ENCODE measurements at places on chromosomes 1 and 21. TPM values are rescaled to one million over a fixed set of nuclear protein-coding genes. Genes with fewer than 3 reads are reported as not detected.

- peak; percentile 80 for DNase-seq
These were observed 19.7 kb downstream of the MFAP2 start for GRCh38 chr1:16960560-16961296.

GRCh38 chr1:155070721-155071569, 7.4 kb downstream of the EFNA4 start:
- peak; percentile 75 for DNase-seq

DNA sequence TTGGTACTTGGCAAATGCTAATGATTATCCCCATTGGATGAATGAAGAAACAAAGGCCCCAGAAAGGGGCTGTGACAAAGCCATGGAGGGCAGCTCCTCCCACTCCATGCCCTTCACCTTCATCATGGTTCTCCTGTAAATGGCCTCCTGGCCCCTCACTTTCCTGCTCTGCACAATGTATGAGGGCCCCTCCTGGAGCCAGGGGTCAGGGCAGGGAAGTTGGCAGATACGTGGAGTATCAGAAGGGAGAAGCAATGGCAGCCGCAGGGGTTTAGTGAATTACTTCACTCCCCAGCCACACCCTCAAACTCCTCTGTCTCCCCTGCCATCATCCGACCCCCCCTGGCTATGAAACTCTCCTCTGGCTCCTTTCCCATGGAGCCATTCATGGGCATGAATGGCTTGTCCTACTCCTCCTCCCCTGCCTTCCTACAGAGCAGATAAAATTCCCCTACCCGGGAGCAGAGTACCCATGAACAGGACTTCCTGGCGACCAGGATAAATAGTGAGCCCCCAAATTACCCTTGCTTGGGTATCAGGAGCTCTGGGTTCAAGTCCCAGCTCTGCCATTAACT, 86.3 kb downstream of the CAMK2N1 start:
- DNase-seq, result no peak

DNA sequence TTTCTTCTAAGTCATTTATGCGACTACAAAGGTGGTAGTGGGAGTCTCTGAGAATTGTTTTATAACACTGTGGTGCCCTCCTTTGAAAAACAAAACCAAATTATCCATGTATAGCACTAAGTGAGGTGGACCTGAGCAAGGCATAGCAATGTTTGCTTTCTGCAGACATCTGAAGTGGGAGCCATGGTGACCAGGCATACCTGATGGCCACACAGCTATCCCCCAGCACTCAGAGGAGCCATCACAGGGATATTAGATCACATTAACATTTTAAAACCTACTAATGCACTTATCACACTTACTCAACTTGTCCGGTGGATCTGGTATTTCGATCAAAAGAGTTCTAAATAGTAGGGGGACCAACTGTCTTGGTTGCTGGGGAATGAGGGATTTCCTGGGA, 24.8 kb upstream of the AVPR1B start:
- DNase-seq, result no peak

DNA sequence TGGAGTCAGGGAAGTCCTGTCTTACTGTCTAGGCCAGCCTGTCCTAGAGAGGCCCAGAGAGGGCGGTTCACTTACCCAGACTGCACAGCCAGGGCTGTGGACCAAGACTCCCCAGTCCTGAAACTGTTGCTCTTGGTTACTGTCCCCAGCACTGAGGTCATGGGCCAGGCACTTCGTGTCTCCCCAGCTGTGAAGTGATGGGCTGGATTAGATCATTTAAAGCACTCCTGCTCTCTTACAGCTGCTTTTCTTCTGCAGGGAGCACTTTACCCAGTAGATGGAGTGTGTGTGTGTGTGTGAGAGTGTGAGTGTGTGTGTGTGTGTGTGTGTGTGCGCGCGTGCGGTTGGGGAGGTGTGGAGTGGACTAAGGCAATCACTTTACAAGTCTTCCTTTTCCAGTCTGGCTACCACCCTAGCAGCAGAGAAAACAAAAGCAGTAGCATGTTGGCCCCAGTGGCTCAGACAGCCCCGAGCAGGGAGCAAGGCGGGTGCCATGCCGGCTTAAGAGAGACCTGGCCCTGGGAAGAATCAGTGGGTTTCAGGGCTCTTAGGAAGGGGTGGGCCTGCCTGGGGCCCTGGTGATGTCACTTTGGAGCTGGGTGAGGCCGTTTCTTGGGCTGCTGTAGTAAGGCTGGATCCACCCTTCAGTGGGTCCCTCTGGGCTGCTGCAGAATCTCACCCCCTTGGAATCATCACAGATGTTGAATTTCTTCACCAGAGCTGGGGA, 2.4 kb downstream of the SPSB1 start:
- DNase-seq, result peak; percentile 85

DNA sequence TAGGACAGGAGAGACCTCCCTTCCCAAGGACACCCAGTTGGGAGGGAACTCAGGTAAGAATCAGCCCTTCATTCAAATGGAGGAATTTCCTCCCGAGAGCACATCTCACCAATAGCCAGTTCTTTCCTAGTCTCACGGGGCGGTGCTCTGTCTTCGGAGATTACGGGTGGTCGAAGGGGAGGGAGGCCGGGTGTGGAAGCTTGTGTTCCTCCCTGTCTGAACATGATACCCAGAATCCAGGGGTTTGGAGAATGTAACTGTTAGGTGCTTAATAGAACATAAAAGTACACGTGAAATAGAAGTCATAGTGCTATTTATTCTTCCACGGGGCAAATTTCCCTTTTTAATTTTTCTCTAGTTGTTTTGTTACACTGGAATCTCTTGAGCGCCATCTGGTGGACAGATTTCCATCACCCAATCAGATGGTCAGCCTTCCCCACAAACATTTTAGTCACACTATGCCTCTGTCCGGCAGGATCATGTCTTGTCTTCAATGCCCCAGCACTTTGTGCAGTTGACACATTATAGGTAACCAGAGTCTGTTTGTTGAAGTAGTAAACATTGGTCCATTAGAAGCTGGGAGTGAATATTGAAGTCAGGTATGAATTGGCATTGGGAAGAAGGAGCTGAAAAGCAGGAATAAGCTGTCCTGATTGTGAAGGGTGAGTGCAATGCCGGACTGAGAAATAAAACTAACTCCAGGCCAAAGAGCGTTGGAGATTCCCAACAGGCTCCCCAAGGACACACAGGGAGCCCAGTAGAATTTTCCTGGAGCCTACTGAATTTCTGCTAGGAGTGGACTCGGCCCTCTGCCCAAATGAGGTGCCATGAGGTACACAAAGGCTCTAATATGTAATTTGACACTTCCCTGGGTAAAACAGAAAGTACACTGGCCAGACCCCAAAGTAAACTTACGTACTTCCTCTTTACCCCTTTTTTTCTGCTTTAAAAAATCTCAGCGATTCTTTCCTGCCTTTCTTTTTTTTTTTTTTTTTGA, 27.6 kb upstream of the ZNF697 start:
- peak; percentile 91 for DNase-seq

DNA sequence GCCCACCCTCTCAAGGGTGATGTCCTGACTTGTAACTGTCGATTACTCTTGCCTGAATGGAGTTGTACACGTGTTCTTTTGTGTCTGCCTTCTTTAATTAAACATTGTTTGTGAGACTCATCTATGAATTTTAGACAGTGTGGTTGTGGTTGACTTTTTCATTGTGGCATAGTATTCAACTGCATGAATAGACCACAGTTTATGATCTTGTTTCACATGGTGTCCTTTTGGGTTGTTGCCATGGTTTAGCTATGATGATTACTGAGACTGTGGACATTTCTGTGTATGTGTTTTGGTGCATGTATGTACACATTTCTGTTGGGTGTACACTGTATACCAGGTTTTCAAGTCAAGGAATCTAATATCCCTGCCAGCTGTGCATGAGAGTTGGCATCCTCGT, 30.1 kb downstream of the PRMT2 start:
- DNase-seq, result no peak

Gene RHD
- total RNA-seq, result not detected

Gene LCE3E
- total RNA-seq, result not detected

- no peak for DNase-seq
These were observed 2.9 kb upstream of the LRRC8C start for GRCh38 chr1:89630048-89630447.

GRCh38 chr1:30694280-30695175, 28.9 kb downstream of the MATN1 start:
- DNase-seq, result no peak

GRCh38 chr1:233208687-233209086, 86.8 kb downstream of the PCNX2 start:
- no peak for DNase-seq

Gene ICOSLG
- total RNA-seq, result 0.64 TPM

DNA sequence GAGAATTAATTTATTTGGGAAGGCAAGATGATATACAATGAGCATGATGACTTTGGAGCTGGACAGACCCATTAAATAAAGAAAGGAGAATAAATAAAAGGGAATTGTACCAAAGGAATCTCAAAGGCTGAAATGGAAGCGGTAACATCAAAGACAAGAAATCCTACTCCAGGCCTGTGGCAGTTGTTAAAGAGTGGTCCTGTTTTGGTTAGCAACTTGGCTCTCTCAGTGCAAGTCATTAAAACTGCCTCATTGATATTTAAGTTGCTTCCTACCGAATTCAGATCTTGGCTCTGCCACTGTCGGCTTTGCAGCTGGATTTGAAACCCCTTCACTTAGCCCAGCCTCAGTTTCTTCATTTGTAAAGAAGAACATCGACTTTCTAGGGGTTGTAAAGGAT, 10.1 kb downstream of the TGFB2 start:
- DNase-seq, result no peak

DNA sequence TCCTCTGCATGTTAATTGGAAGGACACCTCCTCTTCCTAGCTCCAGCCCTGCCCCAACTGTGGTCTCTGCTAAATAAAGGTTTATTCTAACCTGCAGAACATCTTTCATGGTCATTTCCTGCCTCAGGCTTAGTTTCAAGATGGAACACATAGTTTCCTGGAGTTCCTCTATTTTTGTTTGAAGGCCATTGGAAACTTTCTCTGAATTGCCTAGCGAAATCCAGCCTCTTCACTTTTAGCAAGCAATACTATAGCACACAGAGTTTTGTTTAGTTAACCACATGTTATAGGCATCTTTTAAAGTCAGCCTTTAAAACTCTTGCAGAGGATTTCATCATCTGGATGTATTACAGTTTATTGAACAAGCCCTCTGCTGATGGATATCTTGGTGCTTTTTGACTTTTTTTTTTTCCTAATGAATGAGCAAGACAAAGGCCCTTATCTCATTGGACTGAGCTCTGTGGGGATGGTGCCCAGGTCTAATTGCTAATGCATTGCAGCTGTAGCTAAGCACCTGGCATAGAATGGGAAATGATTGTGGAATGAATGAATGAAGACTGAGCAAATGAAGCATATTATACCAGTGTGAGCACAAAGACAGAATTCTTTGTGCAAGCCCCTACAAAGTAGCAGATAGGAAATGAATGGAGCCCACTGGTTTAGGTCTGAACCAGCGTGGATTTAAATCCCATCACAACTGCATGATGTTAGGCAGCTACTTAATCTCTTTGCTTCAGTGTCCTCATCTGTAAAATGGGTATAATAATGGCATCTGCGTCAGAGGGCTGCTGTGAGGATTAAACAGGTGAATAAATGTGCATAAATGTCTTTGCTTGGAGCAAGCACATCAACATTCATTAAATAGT, 641 bp upstream of the CFAP107 start:
- DNase-seq, result peak; percentile 3

DNA sequence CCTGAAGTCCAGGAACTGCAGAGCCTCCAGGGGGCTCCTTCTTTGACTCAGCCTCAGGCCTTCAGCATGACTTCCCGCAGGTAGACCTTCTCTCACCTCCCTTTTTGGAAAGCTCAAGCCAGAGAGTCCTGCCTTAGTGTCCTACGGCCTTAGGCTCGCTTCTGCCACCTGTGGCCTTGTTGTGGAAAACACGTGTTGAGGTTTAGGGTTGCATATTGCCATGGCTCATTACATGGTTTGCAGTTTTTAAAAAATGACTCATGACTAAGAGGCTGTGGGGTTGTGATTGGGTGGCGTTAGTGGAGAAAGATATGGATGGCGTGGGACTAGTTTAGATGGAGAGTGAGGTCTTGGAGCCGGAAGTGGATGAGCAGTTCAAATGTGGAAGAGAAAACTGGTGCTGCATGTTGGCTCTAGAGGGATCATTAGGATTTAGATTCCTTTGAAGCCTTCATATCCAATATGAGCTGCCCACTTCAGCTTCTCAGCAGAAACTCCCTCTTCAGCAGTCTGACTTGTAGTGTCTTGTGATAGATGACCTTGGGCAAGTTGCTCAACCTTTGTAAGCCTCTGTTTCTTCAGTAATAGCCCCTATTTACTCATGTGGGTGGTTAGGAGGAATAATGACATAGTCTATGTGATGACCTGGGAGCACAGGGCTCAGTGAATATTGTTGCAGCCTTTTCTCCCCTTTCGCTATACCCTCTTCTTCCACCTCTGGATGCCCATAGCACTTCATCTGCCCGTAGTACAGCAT, 6.5 kb upstream of the FGGY start:
- peak; percentile 62 for DNase-seq

Gene WARS2
- 20.3 TPM for total RNA-seq

Gene SPATC1L
- 9.5 TPM for total RNA-seq

GRCh38 chr1:30286241-30286987, 437.0 kb downstream of the MATN1 start:
- DNase-seq, result no peak

Gene PLEKHN1
- total RNA-seq, result 1.9 TPM

GRCh38 chr1:7623842-7624241, 147.3 kb upstream of the VAMP3 start:
- no peak for DNase-seq

Gene PCBP3
- 1.3 TPM for total RNA-seq

DNA sequence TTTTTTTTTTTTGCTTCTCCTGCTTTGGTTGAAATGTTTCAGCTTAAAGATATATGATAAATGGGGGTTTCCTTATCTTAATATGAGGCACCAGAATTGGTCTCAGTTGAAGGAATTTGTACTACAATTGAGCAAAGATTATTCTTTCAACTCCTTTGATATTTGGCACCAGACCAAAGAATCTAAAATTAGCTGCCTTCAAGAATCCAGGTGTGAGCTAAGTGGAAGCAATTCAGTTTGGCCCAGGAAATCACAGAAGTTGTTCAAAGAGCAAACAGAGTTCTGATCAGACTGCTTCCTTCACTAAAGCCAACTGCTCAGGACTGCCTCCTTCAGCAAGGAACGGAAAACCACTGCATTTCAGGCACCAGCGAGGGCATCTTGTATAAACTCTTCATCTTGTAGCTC, 68.3 kb upstream of the BCAR3 start:
- DNase-seq, result no peak

DNA sequence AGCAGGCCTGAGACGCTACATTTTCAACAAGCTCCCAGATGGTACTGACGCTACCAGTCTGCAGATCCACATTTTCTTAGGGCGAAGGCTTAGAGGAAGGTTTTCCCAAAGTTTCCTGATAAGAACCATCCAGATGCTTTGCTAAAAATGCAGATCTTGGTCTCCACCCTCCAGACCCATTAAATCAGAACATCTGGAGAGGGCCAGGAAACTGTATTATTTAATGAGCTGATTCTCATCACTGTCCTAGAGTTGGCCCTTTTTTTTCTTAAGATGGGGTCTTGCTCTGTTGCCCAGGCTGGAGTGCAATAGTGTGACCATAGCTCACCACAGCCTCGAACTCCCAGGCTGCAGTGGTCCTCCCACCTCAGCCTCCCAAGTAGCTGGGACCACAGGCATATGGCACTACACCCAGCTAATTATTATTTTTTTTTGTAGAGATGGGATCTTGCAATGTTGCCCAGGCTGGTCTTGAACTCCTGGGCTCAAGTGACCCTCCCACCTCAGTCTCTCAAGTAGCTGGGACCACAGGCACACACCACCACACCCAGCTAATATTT, 67.2 kb upstream of the EFHD2 start:
- peak; percentile 67 for DNase-seq

All from fibroblast of villous mesenchyme (primary cell).